ENCODE measurements at places on chromosomes 4 and X. TPM values are rescaled to one million over a fixed set of nuclear protein-coding genes. Genes with fewer than 3 reads are reported as not detected.
A peak's percentile ranks its signal among the peaks of the same experiment; 100 is the strongest.

GRCh38 chrX:109840585-109840984, 107.5 kb upstream of the ACSL4 start:
- peak; percentile 3 for DNase-seq

GRCh38 chrX:10379878-10380277, 223.1 kb downstream of the CLCN4 start:
- no peak for DNase-seq

Gene WWC2
- total RNA-seq, result 15.1 TPM

GRCh38 chr4:25449270-25449669, 72.2 kb downstream of the ANAPC4 start:
- no peak for DNase-seq

- no peak for DNase-seq
Observed at GRCh38 chr4:94507708-94508107, 56.0 kb downstream of the PDLIM5 start.
